ENCODE measurements at places on chromosomes 7 and 10.
A peak's percentile ranks its signal among the peaks of the same experiment; 100 is the strongest.

DNA sequence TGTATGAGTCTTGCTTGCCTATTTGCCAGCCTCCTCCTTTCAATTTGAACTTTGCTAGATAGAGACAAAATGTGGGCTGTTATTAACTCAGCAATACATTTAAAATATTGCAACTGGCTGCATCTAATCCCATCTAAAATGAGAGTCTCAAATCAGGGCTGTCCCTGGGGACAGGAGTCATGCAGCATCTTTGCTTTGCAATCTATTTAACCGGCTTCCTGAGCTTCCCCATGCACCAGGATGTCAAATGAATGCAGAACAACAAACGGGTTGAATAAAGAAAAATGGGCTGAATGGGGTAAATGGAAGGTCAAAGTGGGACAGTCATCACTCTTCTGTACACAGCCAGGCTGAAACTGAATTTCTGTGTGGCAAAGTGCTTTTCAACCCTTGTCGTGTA lies 89.2 kb downstream of the AOAH start:
- DNase-seq, result no peak

GRCh38 chr10:131315344-131315743 lies 3.8 kb upstream of the TCERG1L start:
- DNase-seq, result no peak

DNA sequence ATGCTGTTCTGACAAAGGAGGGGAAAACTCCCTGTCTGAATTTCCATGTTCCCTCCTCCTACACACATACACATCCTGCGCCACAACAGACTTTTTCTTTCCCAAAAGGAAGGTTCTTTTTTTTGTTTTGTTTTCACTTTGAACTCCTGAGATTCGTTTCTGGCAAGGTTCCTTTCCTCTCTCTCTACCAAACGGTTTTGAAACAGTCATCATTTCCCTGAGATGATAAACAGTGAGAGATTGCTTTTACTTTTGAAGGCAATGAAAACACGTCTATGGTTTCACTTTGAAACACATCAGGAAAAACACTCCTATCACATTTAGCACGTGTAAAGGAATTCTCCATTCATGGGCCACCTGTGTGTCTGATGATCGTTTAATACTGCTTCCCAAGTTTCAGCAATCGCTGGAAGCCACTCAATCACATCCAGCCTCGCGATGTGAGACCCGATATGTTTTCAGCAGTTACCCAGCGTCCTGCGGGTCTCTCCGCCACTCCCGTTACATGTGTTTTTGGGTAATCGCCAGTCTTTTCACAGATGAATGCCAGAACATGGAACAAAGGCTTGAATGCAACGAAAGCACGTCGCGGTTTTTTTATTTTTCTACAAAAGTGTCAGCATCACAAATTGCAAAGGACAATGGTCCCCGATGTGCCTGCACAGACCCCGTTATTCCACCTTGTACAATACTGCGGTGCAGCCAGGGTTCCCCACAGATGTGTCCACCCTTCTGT lies 62.8 kb upstream of the CUX1 start:
- DNase-seq, result no peak

DNA sequence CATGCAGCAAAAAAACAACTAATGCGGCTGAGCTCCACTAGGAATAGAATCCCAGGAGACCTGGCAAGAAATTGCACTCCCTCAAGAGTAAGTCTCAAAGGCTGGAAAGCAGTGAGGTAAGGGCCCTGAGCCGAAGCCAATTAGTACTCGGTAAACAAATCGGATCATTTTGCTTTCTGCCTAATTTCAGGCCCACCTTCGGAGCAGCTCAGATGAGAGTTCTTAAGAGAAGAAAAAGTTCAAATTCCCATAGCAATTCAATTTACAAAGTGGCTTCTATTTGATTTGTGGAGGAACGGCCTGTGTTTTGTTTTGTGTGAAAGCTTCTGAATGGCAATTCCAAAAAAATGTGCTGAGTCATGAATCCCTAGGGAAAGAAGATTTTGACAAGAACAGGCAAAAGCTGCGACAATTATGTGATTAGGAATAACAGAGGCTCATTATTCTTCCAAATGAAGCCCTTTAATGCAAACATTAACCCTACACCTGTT lies 60.9 kb downstream of the SLC16A9 start:
- no peak for DNase-seq

GRCh38 chr10:74901301-74901700 lies 74.9 kb downstream of the KAT6B start:
- DNase-seq, result no peak

DNA sequence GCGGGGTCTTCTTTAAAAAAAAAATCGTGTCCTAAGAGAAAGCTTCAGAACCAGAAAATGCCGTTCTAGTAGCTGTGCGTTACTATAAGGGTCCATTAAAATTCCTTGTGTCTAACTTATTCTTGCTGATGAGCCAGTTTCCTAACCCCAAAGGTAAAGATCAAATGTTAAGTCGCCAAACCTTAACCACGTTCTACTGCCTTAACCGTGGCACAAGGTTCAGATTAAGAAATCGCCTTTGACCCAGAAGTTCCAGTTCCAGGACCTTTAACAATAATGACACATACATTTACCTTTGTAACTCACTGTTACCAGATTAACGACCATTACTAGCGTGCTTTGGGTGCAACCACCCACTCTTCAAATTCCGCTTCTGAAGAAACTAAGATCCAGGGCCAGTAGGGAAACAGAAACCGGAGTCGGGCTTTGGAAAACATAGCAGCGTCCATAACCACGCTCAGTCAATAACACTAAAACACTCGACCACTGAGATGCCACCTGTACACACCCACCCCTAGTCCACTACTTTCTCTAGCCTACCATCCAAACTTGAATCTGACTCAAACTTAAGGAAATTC lies 620 bp downstream of the BET1 start:
- no peak for DNase-seq

GRCh38 chr10:66472156-66472555 lies 453.7 kb upstream of the LRRTM3 start:
- no peak for DNase-seq

- DNase-seq, result no peak
Observed at GRCh38 chr7:88244258-88244657, 24.4 kb upstream of the SRI start.

GRCh38 chr7:69661342-69661741 lies 63.1 kb downstream of the AUTS2 start:
- DNase-seq, result no peak

DNA sequence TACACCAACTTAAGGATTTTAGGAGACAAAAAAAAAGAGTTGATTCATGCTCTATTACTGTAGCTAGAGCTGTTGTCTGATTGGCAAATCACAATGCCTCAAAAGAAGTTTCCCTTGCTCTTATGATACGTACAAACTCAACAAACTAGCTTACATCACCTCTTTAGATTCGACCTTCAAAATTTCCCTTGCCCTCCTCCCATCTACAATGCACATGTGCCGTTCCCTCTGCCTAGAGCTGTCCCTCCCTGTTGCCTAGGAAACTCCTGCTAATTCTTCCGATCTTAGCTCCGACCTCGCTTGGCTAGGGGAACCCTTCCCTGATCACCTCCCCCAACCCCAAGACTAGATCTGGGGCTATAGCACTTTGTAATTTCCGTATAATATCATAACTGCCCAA lies 55.4 kb downstream of the MAP3K8 start:
- DNase-seq, result no peak

DNA sequence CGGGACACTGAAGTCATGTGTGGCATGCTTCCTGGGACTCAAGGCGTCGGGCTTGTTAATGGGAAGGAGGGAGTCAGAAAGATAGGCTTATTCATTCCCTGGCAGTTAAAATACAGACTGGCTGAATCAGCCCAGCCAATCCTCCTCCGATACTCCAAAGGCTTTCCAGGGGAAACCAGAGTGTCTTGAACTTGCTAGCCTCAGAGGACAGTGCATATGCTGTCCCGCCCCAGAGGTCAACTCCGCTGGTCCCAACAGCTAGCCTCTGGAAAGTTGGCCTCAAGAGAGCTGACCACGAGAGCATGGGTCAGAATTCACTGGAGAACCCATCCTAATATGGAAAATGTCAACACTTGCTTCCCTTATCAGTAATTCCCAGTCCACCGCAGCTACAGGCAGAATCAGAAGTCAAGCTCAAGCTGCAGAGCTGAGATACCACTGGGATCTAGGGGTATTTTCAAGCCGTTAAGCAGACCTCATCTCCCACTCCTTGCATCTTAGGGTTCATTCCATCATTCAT lies 43.0 kb downstream of the ELMO1 start:
- no peak for DNase-seq

GRCh38 chr7:108497082-108497725 lies 28.7 kb downstream of the PNPLA8 start:
- no peak for DNase-seq

DNA sequence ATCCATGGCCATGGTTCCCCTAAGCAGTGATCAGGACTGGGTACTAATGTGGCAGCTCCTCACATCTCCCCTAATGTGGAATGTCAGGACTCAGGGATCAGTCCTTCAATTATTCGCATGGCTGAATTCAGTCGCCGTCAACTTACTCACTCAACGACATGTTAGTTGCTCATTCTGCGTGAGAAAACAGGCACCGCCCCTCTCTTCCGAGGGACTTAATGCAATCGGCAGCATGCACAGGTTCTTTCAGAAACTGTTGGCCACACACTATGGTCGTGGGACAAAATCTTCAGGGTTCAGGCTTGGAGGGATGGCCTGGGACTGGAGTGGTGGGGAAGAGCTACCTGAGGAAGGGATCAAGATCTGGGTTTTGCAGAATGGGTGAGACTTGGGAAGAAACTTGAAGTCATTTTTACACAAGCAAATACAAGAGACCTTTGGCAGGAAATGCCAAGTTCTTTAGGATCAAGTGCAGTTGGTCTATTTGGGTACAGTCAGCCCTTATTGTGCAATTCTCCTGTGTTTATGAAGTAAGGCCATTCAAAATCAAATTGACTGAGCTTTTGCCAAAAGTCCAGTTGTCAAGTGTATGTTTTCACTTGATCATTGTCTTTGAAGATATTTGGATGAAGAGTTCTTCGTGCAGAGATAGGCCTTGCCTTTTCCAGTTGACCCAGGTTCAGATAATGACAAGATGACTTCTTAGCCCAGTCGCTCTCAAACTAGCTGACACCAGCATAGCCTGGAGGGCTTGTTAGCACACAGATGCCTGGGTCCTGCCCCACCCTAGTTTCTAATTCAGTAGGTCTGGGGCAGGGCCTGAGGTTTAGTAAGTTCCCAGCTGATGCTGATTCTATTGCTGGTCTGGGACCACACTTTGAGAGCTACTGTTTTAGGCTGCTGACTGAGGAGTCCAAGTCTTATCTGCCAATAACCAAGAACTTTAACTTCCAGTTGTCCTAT lies 48.5 kb downstream of the LRRC18 start:
- DNase-seq, result no peak

- DNase-seq, result no peak
Observed at GRCh38 chr10:70324951-70325781, 41.4 kb upstream of the NPFFR1 start.

DNA sequence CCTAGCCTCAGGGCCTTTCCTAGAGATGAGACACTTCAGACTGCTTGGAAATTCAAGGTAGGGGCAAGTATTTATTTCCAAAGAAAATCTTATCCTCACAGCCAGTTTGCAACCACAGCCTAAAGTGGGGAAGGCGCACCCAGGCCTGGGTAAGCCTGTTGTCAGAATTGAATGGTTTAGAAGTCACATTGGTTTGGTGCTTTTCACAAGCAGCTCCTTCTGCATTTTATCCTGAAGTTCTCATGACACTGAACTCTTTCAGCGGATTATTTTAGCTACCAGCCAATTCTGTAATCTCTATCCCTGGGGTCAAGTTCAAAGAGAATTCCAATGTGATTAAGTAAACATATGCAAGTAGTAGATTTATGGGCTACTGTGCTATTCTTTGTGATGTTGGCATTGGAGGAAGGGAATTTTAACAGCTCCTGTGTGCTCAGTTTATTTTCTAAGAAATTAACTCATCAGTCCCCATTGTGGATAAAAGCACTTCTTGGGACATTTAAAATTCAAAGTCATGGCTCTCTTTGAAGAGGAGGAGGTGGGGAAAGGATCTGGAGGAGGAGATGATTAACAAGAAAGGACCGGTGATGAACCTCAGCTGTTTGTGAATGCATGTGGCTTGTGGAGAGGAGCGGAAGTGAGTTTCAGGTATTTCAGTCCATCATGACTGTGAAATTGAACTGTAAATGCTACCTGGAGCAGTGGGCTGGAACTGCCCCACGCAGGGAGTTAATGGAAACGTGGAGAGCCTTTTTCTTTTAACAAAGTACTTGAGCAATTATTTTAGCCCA lies 90.2 kb upstream of the CACUL1 start:
- peak; percentile 43 for DNase-seq

- no peak for DNase-seq
Observed at GRCh38 chr7:43240565-43240964, 128.1 kb downstream of the HECW1 start.

- DNase-seq, result no peak
Observed at GRCh38 chr7:148929176-148929575, 45.1 kb upstream of the EZH2 start.

DNA sequence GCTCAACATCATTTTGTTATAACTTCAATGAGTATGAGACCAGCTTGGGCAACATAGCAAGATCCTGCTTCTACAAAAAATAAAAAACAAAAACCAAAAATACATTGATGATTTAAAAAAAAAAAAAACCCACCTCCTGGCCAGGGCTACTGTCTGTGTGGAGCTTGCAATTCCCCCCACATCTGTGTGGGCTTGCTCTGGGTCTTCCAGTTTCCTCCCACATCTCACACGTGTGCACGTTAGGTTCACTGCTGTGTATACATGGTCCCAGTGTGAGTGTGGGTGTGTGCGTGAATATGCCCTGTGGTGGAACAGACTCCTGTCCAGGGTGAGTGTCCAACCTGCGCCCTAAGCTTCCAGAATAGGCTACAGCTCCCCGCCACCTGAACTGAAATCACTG lies 41.6 kb downstream of the ATE1 start:
- no peak for DNase-seq

GRCh38 chr7:131583430-131583829 lies 27.0 kb upstream of the PODXL start:
- DNase-seq, result no peak

GRCh38 chr7:66950763-66951162 lies 29.7 kb downstream of the TMEM248 start:
- no peak for DNase-seq

DNA sequence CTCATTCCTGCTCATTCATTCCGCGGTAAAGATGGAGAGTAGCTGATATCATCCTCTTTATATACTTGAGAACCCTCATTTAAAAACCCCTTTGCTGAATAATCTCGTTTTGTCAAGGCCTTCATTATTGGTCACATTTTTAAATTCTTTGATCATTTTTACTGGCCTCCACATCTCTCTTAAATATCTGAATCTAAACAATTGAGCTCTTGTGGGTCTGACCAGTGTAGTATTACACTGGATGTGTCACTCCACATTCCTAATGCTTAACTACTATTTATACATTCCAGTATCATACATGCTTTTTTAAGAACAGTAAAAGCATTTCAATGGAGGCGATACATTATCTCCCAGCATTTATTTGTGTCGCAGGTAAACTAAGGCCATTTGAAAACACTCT lies 12.6 kb upstream of the PRPS1L1 start:
- DNase-seq, result peak; percentile 49

DNA sequence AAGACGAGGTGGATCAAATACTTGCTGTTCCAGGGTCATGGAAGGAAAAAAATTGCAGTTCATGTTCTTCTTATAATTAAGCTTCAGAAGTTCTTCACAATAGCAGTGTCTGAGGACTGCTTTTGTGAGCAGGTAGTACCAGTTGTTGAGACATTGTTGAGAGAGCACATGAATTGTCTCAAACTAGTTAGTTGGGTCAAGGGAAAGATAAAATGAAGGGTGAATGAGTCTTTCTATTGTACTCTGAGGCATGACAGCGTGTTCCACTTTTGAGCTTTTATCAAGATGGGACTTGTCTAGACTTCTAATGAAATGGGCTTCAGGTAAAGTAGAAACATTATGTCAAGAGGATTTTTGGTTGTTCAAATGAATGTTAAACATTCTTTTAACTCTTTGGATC lies 26.0 kb downstream of the KAT6B start:
- DNase-seq, result no peak

- DNase-seq, result peak; percentile 84
Observed at GRCh38 chr10:77877441-77878344, 48.9 kb downstream of the DLG5 start.

Data from NCI-H226 (cell line).